ENCODE measurements at places on chromosomes 11 and 22.

DNA sequence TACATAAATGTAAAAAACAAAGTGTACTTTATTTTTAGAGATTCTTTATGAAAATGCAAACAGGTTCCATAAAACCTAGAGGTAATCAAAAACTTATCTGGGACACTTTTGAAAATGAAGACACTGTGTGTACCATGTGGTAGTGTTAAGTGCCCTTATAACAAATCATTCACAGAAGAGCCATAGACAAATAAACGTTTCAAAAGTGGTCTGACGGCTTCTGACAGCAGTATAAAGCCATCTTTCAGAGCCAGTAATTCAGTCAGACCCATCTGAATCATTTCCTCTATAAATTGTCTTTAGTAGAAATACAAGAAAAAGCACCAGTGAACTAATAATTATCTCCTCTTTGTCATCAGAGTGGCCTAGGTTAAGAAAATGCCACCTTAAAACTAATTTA is 100.0 kb downstream of the PAX6 start:
- DNase-seq: no peak

DNA sequence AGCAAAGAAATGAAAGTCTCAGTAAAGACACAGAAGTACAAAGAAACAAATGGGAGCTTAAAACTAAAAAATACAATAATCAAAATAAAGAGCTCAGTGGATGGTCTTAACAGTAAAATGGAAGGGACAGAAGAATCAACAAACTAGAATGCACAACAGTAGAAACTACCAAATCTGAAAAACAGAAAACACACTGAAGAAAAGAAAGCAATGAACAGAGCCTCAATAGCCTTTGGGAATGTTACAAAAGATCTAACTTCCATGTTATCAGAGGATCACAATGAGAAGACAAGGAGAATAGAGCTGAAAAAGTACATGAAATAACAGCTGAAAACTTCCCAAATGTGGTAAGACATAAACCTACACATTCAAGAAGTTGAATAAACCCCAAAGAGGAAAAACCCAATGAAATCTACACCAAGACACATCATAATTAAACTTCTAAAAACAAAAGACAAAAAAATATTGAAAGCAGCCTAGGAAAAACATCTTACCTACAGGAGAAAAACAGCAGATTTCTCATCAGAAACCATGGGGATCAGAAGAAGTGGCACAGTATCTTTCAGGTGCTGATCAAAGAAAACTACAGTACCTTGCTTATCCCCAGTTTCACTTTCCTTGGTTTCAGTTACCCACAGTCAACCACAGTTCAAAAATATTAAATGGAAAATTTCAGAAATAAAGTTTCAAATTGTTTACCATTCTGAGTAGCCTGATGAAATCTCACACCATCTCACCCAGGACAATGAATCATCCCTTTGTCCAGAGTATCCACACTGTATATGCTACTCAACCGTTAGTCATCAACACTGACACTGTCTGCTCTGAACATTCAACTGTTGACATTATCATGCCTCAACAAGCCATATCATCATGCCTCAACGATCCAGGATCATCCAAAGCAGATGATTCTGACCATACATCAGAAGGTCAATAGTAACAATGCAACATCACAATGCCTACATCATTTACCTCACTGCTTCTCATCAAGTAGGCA is 22.2 kb downstream of the RRAS2 start:
- DNase-seq: no peak

DNA sequence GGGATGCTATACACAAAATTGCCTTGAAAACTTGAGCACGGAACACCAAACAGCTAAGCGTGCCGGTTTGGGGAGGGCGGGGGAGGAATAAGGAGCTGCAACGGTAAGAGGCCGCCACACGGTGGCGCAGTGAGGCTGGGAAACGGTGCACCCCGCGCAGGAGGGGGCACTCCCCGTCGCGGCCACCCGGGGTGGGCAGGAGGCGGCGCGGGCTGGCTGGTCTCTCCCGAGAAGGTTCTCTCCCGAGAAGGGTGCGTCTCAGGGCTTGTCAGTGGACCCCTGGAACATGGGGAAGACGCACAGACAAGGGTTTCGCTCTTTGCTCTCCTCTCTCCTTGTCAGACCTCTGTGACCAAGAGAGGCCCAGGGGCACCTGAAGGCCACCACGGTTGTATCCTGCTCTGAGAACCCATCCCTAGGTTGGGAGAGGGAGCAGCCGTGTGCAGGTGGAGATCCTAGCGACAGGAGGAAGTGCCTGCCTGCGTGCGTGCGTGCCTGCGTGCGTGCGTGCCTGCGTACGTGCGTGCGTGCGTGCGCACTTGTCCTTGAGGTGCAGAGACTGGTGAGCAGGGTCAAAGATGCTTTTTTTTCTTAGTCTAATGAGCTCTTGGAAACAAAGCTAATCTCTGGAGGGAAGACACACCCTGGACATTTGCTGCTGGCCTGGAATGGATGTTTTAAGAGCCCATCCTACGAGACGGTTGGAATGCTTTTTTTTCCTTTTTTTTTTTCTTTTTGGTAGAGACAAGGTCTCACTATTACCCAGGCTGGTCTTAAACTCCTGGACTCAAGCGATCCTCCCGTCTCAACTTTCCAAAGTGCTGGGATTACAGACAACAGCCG is 18.1 kb upstream of the JAM3 start:
- peak; percentile 58 for DNase-seq

DNA sequence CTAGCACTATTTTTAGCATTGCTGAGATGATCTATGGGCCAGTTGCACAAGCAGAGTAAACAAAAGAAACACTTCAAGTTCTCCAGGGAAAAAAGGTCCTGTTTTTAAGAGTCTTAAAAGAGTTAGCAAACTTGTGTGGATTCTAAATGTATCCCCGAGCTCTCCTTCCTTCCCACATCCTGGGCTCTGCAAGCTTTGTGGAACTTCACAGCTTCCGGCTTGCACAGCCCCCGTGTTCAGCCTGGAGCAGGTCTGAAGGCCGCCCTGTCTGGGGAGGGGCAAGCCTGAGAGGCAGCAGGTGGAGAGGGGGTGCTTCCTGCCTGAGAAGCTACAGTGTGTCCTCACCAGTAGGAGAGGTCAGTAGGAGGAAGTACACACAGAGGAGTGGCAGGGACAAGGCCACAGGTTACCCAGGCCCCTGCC is 35.1 kb upstream of the SUSD2 start:
- DNase-seq: peak; percentile 11

DNA sequence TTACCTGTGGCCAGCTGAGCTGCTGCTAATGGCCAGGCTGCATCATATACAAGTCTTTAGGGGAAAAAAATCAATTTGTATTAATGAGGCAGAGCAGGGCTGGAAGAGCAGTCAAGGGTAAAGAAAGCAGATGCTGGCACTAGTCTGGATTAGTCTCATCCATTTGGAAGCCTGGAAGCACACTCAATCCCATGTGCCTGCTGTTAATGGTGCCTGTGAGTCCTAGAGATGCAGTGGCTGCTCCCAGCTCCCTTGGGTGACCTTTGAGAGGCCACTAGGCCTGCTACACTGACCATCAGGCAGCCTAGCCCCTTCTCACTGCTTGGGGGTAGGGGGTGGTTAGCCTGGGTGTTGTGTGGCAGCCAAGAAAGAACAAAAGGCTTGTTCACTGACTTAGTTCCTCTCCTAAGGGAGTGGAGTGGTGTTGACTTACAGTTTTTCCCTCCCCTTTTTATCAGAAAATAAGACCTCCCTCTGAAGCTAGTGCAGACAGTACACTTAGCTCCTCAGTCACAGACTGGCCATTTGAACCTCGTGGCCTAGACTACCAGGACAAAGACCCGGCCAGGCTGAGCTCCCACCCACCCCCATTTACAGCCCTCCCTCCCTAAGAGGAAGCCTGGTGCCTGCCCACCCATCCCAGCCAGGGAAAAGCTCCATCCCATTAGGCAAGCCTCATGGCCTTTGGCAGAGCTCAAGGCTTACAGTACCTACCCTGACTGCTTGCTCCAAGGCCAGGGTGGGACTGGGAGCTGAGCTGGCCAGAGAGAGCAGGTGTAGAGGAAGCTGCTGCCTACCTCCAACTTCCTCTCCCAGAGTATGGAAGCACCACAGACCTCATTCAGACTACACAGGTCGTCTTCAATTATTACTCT is 7.8 kb downstream of the PIK3IP1 start:
- no peak for DNase-seq

GRCh38 chr11:98423933-98424332 is 596.8 kb upstream of the CNTN5 start:
- no peak for DNase-seq

DNA sequence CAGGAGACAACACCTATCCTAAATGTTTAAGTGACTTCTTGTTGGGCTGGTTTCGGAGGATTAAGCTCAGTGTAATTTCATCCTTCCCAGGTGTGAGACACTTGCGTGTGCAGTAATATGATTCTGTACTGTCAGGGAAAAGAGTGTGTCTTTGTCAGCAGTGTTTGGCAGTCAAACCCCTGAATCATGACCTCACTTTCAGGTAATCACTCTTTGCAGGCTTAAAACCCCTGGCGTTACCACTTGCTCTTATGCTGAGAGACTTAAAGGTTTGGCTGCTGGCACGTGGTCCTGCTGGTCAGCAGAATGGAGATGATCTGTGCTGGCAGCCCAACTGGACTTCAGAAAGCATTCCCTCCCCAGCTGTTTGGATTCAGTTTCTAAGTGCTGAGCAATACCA is 56.1 kb downstream of the APIP start:
- DNase-seq: no peak

GRCh38 chr11:110207123-110207522 is 89.3 kb downstream of the RDX start:
- DNase-seq: no peak

GRCh38 chr11:12174477-12175143 is 64.2 kb downstream of the MICAL2 start:
- DNase-seq: no peak

DNA sequence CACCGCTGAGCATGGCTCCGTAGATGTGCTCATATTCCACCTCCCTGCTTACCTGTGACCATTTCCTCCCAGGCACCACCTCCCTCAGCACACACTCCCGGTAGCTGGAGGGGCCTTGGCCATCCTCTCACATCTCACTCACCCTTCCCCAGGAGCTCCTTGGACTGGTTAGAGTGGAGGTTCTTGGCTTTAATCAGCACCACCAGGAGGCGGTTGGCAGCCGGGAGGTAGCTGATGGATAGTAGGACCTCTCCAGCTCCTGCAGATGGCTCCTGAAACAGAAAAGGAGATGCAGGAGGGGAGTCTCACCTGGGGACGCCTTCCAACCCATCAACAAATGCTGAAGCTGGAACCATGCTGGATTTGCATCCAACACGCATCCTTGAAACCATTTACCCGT is 39.9 kb downstream of the SYT13 start:
- DNase-seq: no peak

DNA sequence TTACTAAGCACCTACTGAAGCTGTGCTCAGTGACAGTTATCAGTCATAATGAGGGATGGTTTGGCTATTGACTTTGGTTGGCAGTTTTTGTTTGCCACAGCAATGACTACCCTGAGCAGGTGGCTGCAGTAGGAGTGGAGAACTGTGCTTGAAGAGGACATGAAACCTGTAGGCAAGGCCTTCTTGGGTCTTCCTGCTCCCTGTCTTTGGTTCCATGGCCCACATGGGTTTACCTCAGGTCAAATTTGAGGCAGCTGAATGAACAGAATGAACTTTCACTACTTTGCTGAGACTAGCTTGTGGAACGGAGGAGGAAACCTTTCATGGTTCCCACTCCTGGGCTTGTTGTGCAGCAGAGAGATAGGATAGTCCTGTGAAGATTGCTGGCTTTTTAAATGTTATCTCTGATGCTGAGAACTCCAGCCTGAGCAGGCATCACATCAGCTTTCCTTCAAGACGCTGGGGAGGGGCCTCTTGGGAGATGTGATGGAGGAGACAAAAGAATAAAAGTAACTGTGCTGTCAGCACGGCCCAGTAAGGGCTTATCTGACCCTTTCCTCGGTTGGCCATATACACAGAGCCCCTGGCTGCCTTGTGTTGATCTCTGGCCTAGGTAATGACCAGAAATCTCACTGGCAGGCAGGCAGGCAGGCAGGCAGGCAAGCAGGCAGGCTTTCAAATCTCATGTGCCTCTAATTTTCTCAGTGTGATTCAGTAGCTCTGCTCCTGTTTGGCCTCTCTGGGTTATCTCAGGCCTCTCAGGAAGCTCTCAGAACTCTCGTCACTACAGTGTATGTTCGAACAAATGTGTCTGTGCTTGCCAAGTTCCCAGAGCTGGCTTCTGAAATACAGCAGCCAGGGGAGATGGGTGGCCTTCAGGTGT is 12.0 kb downstream of the STIM1 start:
- no peak for DNase-seq

GRCh38 chr22:25903294-25903693 is 161.3 kb downstream of the MYO18B start:
- no peak for DNase-seq

DNA sequence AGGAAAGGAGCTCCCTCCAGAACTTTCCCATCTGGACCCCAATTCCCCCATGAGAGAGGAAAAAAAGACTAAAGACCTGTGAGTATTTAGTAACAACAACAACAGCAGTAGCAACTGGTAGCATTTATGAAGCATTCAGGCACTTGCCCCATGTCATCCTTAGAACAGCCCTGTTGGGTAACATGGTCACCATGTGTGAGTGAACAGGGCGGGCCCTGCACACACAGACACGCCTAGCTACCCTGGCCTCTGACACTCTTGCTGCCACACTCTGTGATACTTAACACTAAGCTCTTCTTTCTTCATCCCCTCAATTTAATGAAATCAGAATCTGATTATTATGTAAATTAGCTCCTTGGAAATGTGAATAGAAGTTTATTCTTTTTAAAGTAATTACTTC is 26.1 kb upstream of the SLC25A18 start:
- no peak for DNase-seq

- DNase-seq: no peak
These were observed 963 bp upstream of the ADORA2A start for GRCh38 chr22:24426436-24426835.

DNA sequence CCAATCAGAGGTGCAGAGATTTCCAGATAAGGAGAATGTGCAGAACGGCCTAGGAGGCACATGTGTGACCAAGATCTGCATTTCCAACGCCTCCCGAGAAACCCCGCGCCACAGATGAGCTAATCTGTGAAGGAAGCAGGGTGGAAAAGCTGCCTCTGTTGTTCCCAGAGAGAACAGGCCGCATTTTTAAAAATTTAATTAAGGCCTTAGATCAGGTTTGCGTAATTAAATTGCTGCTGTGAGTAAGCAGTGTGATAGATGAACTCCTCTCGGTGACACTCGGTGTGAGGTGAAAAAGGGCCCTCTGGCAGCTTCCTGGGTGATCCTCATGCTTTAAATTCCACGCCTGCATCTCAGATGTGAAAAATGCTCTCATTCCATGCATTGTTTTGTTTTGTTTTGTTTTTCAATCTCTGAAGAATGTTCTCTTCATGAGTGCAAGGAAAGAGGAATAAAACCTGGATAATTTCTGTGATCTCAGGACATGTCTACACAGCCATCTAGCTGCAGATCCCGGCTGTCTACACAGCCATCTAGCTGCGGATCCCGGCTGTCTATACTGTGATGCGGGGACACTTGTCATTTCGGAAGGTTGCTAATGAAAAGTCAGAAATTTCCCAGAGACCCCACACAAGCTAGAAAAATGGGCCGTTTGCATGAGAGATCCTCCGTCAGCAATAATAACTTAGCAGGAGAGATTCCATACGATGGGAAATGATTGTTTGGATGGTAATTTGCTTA is 1398.9 kb downstream of the BRD1 start:
- no peak for DNase-seq
